ENCODE measurements at places on chromosomes 12 and 14. TPM values are rescaled to one million over a fixed set of nuclear protein-coding genes. Genes with fewer than 3 reads are reported as not detected.

Gene CISTR
- not detected for total RNA-seq

Gene DHRS1
- 32.7 TPM for total RNA-seq

Gene NRXN3
- total RNA-seq: 2.4 TPM

Gene C1R
- 514 TPM for total RNA-seq

Gene CACNA1C
- 17.4 TPM for total RNA-seq

Gene AGAP2
- total RNA-seq: 3.7 TPM

Gene ZDHHC22
- total RNA-seq: not detected

Gene CLEC4A
- 3.7 TPM for total RNA-seq

Gene SLC25A21
- 1.4 TPM for total RNA-seq

Gene TSPAN9
- 81.6 TPM for total RNA-seq

Gene NPAS3
- 5.0 TPM for total RNA-seq

Gene AKAP6
- 10.5 TPM for total RNA-seq

Gene RPL10L
- total RNA-seq: not detected

Gene RHNO1
- 17.2 TPM for total RNA-seq

Gene PELI2
- total RNA-seq: 27.6 TPM

Gene INSM2
- not detected for total RNA-seq

Gene KIF26A
- total RNA-seq: 12.3 TPM

Gene RPS6KL1
- total RNA-seq: 7.9 TPM

Gene SOAT2
- total RNA-seq: 0.19 TPM

Gene DLGAP5
- 0.60 TPM for total RNA-seq

Gene HOXC10
- 50.7 TPM for total RNA-seq

Gene CCDC85C
- 21.4 TPM for total RNA-seq

Gene FAM186B
- 0.85 TPM for total RNA-seq

Gene SETD1B
- total RNA-seq: 34.5 TPM

Gene SERPINA5
- 85.1 TPM for total RNA-seq

Gene RFX4
- total RNA-seq: not detected

Gene DNAH10
- total RNA-seq: 0.28 TPM

Gene IRAK3
- total RNA-seq: 19.9 TPM

Gene KCNA5
- 2.9 TPM for total RNA-seq

Gene USP44
- 2.8 TPM for total RNA-seq

Gene CMTM5
- 0.54 TPM for total RNA-seq

Gene SLCO1B1
- total RNA-seq: not detected

Gene LALBA
- total RNA-seq: not detected

Gene CCDC177
- total RNA-seq: not detected

Gene RNFT2
- total RNA-seq: 6.8 TPM

Gene IFNG-AS1
- 0.85 TPM for total RNA-seq

Gene SDR9C7
- total RNA-seq: not detected

Gene C14orf132
- total RNA-seq: 17.5 TPM

Gene P2RX2
- total RNA-seq: 0.19 TPM

Gene SLC22A17
- total RNA-seq: 35.3 TPM

Gene LAG3
- total RNA-seq: 1.3 TPM

Gene TRHDE
- total RNA-seq: 18.6 TPM

Gene KLRC4
- total RNA-seq: 1.4 TPM

Gene C12orf60
- total RNA-seq: 2.0 TPM

Gene CACNA2D4
- total RNA-seq: 7.3 TPM
